ENCODE measurements at places on chromosomes 13 and 19.
A peak's percentile ranks its signal among the peaks of the same experiment; 100 is the strongest.

DNA sequence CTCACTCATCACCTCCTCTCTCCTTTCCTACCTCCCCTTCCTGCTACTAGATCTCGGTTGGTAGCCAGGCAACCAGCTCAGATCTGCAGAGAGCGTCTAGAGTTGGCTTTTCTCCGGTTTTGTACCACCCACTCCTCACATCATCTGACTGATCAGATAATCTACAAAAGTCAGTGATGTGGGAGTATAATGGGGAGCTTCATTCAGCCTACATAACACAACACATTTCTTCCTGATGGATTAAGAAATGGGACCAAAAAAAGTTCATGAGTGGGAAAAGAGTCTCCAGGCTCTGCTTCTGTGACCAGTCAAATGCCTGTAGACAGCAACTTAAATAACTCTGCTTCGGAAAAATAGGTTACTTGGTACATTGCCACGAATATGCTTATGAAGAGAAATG, 279.8 kb downstream of the DCLK1 start:
- no peak for DNase-seq

- DNase-seq = no peak
These were observed 124.5 kb upstream of the ZNF507 start for GRCh38 chr19:32220951-32221350.

GRCh38 chr19:29514525-29515232, 11.1 kb upstream of the VSTM2B start:
- DNase-seq = no peak

- no peak for DNase-seq
These were observed 1.7 kb downstream of the UTP14C start for GRCh38 chr13:52026246-52026626.

- DNase-seq = no peak
These were observed 44.7 kb upstream of the LATS2 start for GRCh38 chr13:21106089-21106488.

GRCh38 chr13:99656844-99657381, 155.6 kb downstream of the TM9SF2 start:
- no peak for DNase-seq

DNA sequence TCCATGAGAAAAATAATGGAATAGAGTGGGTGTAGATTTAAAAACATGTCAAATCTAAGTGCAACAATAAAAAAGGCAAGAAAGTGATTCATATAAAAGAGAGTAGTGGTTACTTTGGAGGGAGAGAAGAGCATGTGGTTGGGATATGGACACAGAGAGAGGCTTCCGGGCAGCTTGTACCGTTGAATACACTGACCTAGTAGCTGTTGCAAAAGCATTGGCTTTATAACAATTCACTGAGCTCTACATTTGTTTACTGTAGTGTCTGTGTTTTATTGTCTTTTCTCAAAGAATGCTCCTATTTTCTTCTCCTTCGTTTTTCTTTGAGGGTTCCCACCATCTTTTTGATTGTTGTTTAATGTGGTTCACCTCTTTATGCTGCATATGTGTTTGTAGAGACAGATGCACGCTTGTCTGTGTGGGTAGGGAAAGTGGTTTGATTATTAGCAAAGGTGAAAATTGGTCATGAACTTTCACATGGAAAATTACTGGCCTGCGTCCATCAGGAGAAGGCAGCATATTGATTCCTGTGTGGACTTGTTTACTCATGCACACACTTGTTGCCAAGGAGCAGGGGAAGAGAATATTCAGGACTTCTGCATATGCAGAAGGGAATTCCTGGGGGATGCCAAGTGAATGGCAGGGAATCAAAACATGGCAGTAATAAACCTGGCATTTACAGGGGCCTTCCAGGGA, 29.9 kb upstream of the IRS2 start:
- DNase-seq = no peak

GRCh38 chr13:52978989-52979388, 49.6 kb upstream of the OLFM4 start:
- DNase-seq = no peak

DNA sequence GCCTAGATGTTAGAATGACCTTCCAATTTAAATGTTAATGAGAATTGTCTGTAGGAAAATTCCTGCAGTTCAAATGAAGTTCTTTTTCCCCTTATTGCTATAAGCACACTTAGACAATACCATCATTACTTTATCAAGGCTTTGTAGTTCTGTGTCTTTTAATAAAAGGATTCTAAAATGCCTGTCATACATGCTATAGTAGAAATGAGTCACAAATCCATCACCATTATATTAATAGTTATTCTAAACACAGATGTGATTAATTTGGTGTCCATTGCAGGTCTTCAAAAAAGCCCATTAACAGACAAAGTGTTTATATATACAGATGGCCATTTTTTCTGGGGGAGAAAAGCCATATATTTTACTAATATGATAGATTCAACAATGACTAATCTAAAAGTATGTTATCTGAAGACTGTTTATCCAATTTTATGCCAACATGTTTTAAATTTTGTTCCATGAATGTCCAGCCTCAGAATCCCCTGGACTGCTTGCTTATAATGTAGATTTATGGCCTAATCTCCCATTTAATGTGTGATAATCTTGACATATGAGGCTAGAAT, 1678.3 kb upstream of the PCDH20 start:
- DNase-seq = no peak

GRCh38 chr13:90719461-90719860, 628.0 kb upstream of the MIR17HG start:
- DNase-seq = no peak

DNA sequence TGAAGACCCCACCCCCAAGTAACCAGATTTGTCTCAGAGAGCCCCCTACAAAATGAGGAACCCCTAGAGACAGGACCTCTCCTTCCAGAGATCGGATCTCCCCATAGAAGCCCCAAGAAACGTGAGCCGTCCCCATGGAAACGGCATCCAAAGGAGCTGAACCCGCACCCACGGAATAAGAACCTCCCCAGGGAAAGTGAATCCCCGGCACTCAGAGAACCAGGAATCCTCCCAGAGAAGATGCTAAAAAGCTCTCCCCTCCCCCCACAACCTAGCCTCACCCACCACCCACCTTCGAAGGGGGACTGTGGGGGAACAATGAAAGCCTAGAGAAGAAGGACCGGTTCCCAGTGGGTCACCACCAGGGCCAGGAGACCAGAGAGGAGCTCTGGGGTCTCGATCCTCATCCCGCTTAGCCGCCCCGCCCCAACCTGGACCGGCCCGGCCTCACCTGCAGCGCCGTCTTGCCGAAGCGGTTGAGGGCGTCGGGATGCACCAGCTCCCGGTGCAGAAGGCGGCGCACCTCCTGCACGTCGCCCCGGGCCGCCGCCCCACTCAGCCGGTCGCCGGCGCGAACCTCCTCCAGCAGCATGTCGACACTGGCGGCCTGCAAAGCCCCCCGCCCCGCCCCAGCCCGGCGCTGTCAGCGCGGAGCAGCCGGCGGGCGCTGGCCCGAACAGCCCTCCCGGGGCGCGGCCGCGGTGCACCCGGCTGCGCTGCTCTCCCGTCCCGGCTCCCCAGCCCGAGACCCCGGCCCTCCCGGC, 535 bp downstream of the CDKN2D start:
- DNase-seq = peak; percentile 29

- no peak for DNase-seq
These were observed 11.8 kb upstream of the HMGB1 start for GRCh38 chr13:30477346-30478195.

DNA sequence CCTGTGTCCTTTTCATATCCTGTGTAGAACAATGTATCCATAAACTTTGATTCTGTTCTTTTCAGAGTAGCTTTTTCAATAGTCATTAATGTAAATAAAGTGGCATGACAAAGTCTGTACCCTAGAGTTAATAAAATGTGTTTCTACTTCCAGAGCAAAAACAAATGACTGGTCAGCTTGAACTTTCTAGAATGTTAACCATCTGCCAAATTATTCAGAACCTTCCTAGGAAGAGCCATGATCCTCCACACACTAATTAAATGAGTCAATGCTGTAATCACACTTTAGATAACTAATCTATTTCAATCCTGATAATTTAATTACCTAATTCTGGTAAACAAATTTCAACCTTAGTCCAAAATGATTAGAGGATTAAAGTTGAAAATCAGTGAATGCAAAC, 73.2 kb downstream of the DIAPH3 start:
- DNase-seq = no peak

- DNase-seq = no peak
These were observed 1482.1 kb upstream of the MIR17HG start for GRCh38 chr13:89865164-89866064.

GRCh38 chr13:30796132-30796572, 60.8 kb downstream of the ALOX5AP start:
- DNase-seq = peak; percentile 7

- no peak for DNase-seq
These were observed 18.1 kb downstream of the CEACAM5 start for GRCh38 chr19:41726493-41726892.

DNA sequence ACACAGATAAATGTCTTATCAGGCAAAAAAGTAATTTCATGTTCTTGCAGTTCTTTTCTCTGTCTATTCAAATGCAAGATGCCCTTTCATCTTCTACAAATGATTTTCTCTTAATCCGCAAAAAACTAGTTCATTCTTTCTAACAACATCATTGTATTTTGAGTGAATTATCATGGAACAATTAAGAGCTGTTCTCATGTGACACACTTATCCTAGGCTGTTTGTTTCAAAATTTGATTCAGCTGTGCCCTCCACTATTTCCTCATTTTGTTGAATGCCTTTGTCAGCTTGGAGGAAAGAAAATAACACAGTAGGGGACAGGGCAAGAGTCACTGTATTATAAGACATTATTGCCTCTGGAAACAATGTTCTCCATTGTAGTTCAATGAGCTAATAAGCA, 396.9 kb downstream of the KCTD12 start:
- DNase-seq = no peak

- DNase-seq = no peak
These were observed 15.0 kb downstream of the COG6 start for GRCh38 chr13:39670445-39670844.

DNA sequence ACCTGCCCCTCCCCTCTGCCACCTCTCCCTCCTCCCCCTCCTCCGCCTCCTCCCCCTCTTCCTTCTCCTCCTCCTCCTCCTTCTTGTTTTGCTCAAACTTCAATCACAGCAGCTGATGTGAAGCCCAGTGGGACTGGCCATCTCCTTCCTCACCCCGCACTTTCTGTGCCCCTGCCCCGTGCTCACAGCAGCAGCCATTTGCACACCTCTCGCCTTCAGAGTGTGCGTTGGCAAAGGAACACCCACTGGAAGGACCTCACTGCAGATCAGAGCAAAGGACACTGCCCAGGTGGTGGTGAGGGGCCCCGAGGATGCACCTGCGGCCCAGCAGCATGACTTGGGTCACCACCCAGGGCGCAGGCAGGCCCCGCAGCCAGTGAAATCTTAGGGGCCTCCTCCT, 98.8 kb downstream of the SOX1 start:
- no peak for DNase-seq

GRCh38 chr13:101486708-101487437, 34.4 kb downstream of the ITGBL1 start:
- DNase-seq = no peak

GRCh38 chr13:112073245-112074138, 6.5 kb downstream of the SOX1 start:
- DNase-seq = no peak

DNA sequence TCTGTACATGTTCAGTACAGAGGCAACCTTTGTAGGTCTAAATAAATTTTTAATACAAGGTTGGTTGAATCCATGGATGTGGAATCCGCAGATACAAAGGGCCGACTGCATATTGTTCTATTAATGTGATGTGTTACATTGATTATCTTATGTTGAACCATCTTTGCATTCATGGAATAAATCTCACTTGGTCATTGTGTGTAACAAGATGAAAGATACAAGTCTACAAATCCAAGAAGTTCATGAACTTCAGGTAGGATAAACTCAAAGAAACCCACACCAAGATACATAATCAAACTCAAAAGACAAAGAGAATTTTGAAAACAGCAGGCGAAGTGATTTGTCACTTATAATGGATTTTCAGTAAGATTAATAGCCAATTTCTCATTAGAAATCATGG, 8.0 kb upstream of the TFDP1 start:
- no peak for DNase-seq

GRCh38 chr19:51163257-51163656, 21.2 kb downstream of the SIGLEC7 start:
- no peak for DNase-seq

DNA sequence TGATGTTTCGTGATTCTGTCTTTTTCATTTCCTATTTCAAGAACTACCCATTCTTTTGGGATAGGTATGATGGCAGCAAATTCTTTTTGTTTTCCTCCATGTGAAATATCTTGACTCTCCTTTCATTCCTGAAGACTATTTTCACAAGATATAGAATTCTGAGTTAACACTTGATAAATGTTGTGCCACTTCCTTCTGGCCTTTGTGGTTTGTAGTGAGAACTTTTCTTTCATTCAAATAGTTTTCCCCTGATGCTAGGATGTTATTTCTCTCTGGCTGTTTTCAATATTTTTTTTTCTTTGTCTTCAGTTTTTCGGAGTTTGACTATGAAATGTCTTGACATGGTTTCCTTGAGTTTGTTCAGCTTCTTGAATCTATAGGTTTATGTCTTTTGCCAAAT, 8.3 kb upstream of the TUBGCP3 start:
- no peak for DNase-seq

GRCh38 chr19:2254064-2254872, 1.9 kb downstream of the JSRP1 start:
- no peak for DNase-seq

- DNase-seq = no peak
These were observed 35.8 kb downstream of the ZIC5 start for GRCh38 chr13:99935772-99936171.
